Cerebellar nuclear complex (tissue), 1 donor: ENCODE measurements at places on chromosomes 1 and 21.

DNA sequence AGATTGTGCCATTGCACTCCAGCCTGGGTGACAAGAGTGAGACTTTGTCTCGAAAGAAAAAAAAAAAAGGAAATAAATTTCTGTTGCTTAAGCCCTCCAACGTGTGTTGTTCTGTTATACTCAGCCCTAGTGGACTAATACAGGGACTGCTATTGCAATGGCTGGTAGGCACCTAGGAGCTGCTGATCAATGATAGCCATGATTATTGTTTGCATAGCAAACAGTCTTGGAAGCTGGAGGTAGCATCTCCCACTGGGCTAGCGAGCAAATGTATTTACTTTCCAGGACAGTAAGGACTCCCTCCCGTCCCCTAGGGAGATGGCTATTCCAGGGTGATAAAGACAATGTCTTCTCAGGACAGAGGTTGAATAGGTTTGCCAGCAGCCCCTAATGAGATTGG lies 13.5 kb upstream of the TNFRSF8 start:
- no peak for DNase-seq

GRCh38 chr1:55696891-55697290 lies 481.7 kb upstream of the USP24 start:
- DNase-seq: no peak

DNA sequence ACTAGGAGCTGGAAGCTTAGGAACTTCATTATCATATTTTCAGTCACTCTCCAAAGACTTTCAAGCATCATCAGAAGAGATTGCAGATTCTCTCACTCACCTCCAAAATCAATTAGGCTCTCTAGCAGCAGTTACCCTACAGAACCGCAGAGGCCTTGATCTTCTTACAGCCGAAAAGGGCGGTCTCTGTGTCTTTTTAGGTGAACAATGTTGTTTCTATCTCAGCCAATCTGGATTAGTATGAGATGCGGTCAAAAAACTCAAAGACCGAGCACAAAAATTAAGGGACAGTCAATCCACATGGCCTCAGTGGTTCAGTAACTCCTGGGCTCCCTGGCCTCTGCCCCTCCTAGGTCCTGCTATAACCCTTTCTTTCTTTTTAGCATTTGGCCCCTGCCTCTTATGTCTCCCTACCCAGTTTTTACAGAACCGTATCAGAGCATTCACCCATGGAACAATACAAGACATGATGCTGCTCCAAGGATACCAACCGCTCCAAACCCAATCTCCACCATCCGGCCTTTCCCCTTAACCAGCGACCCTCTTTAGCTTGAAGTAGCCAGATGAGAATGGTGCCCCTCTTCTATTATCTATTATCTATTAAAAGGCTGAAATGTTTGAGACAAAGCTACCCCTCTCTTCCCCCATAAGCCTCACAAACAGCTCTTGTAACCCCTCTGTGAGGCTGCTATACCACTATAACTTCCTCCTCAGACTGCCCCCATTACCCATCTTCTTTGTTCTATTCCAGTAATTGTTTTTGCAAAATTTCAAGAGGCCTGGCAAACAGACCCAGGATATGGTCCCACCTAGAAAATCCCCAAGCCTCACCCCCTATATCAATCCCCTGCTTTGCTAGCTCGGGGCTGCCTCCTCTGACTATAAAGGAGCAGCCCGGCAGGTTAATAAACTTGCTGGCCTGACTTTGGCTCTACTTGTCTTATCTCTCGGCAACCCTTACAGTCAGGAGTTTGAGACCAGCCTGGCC lies 18.7 kb upstream of the CA6 start:
- no peak for DNase-seq

- no peak for DNase-seq
Observed at GRCh38 chr1:237817277-237817676, 73.4 kb downstream of the ZP4 start.

DNA sequence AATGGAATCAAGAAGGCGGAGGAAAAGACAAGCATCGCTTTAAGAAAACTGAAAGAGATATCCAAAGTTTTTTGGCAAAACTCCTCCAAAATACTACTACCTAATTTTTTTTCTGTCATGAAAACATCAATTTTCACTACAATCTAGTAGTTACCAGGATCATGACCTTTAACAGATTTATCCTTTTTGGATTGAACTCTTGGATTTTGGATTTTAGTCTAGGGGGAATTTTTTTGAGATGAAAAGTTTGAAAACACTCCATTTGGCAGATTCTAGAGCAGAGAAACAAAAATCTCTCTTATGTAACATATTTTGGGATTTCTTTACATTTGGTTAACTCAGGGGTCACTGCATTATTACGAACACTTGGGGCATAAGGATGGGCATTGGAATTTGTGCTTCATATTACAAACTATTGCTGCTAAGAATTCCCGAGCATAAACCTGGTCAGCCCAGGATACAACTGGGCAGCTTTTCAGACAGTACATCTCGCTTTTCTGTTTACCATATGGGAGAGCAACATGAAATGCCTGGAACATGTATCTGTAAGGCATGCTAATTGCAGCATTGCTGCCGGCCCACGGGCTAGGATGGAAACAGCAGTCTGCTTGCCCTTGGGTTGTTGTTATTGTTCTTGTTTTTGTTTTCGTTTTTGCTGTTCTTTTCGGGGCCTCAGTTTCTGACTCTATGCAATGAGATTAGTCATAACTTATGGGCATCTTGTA lies 264.3 kb downstream of the RHOU start:
- no peak for DNase-seq
